ENCODE measurements at places on chromosomes 1 and 21. TPM values are rescaled to one million over a fixed set of nuclear protein-coding genes. Genes with fewer than 3 reads are reported as not detected.

DNA sequence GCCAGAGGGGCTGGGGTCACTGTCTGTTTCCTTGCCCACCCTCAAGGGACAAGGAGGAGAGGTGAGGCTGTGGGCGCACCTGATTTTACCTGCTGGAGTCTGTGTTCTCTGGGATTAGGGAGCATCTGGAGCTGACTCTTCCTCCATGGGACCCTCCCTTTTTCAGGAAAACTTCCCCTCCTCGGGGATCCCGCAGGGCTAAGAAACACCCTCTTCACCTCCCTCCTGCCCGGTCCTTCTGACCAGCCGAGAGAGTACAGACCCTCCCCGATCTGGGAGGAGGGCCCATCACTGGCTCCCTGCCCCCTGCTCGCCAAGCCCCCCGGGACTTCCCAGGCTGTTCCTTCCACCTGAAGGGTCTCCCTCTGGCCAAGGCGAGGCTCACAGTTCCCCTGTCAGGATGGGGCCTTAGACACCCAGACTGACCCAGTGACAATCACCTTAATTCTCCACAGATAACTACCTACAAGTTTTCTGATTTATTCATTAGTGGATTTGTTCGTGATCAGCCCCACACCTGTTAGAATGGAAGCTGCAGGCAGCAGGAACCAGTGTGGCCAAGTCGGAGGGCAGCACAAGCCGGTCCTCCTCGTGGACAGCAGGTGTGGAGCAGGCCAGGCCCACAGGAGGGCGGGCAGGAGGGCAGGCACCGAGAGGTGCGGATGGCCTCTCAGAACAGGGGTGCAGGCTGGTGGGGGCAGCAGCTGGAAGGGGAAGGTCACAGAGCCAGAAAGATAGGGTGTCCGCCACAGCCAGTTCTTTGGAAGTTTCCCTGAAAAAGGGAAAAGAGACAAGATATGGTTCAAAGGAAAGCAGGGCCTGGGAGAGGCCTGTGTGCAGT, 15.9 kb upstream of the SAMD11 start:
- H3K27me3 ChIP-seq, result peaks cover 33% of the 10 kb centered on the region
- DNase-seq, result peak; percentile 6
- H3K27ac ChIP-seq, result peak overlapping the region; percentile 48
- no peak overlapping the region for H3K4me3 ChIP-seq

- DNase-seq, result no peak
- H3K27ac ChIP-seq, result no peak overlapping the region
- no peaks in the 10 kb centered on the region for H3K27me3 ChIP-seq
- H3K4me3 ChIP-seq, result no peak overlapping the region
Measured at GRCh38 chr1:185474440-185475149, 157.6 kb upstream of the IVNS1ABP start.

The SPATA45 gene
- not detected for total RNA-seq

The ERG gene
- not detected for total RNA-seq

The LGR6 gene
- total RNA-seq, result 0.47 TPM

GRCh38 chr1:33394770-33395169, 36.1 kb downstream of the PHC2 start:
- H3K4me1 ChIP-seq, result peaks cover 7% of the 10 kb centered on the region
- no peak overlapping the region for H3K27ac ChIP-seq
- no peak for DNase-seq
- H3K36me3 ChIP-seq, result no peaks in the 10 kb centered on the region

The ATAD3C gene
- total RNA-seq, result 1.9 TPM

DNA sequence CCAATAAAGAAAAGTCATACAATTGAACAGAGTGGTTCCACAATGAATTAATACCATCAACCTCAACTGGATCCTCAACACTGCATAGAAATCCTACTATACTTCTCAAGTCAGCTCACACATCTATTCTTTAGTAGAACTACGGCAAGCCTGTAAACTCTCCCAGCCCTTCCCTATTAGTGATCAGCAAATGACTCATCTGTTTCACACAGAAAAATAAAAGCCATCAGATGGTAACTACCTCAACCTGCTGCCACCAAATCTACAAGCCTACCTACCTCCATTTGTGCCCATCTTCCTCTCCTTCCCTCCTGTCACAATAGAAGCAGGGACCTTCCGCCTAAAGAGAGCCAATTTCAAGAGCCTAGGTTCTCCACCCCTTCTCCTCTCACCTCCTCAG, 63.6 kb downstream of the DMAP1 start:
- DNase-seq, result no peak
- H3K27me3 ChIP-seq, result no peaks in the 10 kb centered on the region
- H3K27ac ChIP-seq, result no peak overlapping the region
- no peak overlapping the region for H3K4me3 ChIP-seq

The PEF1 gene
- total RNA-seq, result 39.1 TPM

GRCh38 chr1:111943846-111944749, 45.4 kb downstream of the KCND3 start:
- H3K27me3 ChIP-seq, result peaks cover 6% of the 10 kb centered on the region
- H3K36me3 ChIP-seq, result no peaks in the 10 kb centered on the region
- peaks cover 3% of the 10 kb centered on the region for H3K4me1 ChIP-seq
- H3K27ac ChIP-seq, result no peak overlapping the region
